Fibroblast of villous mesenchyme (primary cell): ENCODE measurements at places on chromosomes 5 and 9.
A peak's percentile ranks its signal among the peaks of the same experiment; 100 is the strongest.

- no peak for DNase-seq
Observed at GRCh38 chr5:170743876-170744212, 39.7 kb upstream of the GABRP start.

- no peak for DNase-seq
Observed at GRCh38 chr9:135950135-135950682, 11.0 kb downstream of the UBAC1 start.

DNA sequence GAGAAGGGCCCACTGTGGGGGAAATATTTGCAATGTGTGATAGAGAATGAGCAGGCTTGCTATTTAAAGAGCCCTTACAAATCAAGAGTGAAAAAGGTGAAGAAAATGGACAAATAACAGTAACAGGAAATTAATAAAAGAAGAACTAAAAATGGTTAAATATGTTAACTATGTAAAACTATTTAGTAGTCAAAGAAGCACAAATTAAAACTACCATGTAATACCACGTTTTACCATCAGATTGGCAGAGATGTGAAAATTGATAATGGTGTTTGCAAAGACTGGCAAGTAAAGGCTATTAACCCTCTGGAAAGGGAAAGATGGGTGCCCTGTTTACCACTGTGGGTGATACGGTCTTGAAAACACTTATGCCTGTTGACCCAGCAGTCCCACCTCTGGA lies 23.2 kb upstream of the GRHPR start:
- DNase-seq: no peak

DNA sequence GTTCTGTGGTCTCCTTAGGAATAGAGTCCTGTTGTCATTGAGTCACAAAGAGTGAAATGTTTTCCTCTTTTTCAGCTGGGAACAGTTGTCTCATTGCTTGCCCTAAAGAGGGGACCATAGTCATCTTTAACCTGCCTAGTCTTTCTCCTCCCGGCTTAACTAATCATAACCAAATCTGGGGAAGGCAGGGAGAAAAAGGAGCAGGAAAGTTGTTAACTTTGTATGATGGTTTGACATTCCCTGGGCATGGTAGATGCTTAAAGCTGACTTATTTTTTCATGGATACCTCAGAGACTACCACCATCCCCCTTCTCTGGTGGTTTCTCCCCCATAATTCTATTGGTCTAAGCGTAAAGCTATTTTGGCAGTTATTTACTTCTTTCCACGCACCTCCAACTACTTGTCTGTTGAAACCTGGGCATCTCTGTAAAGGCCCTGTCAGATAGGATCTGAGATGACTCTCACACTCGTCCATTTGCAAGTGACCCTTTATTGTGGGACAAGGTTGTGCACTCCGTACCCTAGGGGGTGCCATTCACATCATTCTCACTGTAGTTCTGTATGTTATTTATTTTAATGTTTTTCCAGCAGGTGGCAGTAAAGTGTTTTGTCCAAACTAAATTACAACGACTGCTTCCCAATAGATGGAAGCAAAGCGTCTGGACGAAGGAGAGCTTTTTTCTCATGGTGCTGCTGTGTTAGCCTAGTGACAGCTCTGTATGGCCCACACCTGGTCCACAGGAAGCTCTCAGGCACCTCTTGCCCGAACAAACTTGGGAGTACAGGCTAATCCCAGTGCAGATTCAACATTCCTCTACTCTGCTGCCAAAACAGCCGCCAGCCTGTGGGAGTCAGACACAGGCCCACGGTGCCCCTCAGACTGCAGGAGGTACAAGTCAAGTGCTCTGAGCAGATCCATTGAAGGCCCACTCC lies 3.0 kb upstream of the FAM13B start:
- DNase-seq: peak; percentile 91

GRCh38 chr5:111976705-111977435 lies 219.9 kb upstream of the NREP start:
- no peak for DNase-seq
